ENCODE measurements at places on chromosomes 3 and 15.

DNA sequence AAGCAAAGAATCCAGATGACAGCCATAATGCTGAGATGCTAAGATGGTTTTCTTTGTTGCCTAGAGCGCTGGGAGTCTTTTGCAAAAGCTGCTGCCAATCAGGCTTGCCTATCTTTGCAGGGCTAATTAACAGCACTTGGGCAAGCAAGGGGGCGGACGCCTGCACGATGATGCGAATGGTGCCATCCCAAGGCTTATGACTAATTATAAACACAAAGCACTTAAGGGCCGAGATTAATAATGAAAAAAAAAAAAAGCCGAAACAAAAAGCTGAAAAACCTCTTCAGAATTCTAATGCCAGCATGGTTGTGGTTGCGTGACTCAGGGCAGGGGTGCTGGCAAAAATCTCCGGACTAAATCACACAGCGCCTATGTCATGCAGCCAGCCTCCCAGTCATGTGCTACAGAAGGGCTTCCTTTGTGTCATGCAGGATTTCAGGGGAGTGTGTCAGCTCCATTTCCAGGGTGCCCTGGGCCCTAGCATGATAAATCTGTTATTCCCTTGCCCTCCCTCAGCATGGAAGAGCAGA, 185.0 kb upstream of the ANKRD28 start:
- DNase-seq: no peak

DNA sequence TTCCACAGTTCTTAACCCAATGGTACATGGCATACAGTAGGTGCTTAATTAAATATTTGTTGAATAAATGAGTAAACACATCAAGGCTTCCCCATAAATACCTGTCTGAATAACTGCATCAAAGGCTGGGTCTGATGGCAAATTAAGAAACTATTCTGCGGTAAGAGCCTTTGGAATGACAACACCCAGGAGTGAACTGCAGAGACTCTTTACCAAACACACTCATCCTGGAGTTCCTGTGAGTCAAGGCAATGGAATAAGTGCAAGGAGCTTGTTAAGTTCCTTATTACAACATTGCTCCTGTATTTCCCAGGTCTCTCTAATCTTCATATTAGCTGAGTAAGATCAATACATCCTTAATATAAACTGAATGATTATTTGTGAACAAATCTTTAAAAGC, 119.9 kb upstream of the STT3B start:
- DNase-seq: no peak

DNA sequence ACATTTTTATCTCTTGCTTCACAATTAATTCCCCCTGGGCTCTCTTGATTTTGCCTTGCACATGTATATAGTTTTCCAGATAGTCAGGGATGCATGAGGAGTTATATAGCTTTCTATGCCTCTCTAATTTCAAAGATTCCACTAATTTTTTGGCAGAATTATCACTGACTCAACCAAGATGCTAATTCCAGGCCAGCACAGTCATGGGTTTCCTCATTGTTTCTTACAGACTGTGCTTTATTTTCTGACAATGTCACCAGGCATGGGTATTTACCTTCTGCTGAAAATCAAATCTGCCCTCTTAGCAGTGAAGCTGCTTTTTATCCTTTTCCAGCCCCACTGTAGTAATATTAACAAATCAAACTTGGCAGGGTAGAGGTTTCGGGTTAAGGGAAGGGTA, 1520.6 kb upstream of the CADM2 start:
- no peak for DNase-seq

DNA sequence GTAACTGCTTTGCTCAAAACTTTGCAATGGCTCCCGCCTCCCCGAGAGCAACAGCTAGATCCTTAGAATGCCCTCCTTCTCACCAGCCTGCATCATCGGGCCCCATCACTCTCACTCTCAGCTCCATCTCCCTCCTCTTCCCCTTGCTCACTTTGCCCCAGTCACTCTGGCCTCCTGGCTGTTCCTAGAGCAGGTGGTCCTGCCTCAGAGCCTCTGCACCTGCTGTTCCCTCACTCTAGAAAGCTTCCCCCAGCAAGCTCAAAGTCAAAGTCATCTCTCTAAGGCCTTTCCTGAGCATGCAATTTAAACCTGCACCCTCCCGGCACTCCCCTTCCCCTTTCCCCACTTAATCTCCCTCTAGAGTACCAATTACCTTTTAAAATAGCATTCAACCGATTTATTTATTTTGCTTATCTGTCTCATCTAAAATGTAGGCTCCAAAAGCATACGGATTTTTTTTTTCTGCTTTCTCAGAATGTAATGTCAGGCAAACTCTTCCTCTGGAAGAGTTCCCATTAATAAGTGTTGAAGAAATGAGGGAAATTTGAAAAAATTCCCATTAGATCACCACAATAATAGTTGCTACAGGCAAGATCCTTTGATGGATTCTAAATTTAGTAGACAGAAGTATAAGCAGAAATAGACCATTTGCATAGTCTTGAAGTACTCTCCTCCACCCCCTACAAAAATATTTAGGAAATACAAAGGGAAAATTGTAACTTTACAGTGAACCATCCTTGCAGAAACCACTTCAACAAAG, 15.9 kb upstream of the HES1 start:
- DNase-seq: no peak

DNA sequence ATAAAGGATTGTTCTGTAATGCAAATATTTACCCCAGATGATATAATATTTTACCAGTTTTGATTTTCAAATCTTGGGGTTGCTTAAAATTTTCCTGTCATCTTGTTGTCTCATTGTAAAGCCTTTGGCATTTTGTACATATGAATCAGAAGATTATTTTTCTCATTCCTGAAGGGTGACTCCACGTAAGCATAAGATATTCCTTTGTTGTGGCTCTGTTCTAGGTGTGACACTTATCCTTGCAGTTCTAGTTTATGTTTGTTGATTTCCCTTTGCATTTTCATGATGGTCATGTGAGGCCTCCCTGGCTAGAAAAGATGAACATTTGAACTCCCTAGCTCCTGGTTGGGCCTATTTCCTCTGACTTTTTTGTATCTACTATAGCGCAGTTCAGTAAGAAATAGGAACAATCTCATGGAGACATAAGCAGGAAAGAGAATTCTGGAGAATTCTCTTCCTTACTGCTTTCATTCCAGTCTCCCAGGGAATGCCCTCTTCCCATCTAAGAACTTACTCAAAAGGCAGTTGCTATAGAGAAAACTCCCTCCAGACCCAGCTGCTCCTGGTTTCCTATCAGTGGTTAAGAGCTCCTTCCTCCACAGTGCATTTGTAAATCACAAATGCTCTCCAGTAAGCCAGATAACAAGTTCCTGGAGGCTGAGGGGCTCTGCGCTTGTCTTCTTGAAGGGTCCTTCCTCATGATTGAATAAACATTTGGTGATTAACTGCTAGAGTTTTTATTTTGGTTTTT, 124.7 kb downstream of the WNT5A start:
- no peak for DNase-seq

Measured in activated CD4-positive, CD25-positive, alpha-beta regulatory T cell treated with anti-CD3 and anti-CD28 coated beads, Interleukin-2, amount 50 U/mL, for 72 hours (primary cell).